Common myeloid progenitor, CD34-positive (primary cell): ENCODE measurements at places on chromosomes 11 and 22.

DNA sequence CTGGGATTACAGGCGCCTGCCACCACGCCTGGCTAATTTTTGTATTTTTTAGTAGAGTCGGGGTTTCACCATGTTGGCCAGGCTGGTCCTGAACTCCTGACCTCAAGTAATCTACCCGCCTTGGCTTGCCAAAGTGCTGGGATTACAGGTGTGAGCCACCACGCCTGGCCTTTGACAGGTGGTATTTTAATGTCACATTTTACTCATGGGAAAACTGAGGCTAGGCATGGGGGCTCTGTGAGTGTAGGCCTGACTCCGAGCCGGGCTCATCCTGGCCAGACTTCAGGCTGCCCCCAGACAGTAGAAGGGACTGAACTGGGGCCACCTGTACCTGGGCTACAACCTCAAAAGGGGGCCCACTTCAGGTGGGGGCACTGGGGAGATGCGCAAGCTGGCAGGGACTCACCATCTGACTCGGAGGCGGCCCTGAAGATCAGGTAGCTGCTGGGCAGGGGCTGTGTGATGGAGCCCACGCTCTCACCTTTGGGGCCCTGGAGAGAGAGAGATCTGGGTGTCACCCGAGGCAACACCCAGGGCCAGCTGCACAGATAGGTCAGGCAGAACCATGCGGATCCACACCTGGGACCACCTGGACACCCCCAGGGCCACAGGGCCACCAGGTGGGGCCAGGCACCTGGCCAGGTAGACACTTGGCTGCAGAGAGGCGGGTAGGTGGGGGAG lies 45.8 kb downstream of the OSBPL5 start:
- no peak for DNase-seq

DNA sequence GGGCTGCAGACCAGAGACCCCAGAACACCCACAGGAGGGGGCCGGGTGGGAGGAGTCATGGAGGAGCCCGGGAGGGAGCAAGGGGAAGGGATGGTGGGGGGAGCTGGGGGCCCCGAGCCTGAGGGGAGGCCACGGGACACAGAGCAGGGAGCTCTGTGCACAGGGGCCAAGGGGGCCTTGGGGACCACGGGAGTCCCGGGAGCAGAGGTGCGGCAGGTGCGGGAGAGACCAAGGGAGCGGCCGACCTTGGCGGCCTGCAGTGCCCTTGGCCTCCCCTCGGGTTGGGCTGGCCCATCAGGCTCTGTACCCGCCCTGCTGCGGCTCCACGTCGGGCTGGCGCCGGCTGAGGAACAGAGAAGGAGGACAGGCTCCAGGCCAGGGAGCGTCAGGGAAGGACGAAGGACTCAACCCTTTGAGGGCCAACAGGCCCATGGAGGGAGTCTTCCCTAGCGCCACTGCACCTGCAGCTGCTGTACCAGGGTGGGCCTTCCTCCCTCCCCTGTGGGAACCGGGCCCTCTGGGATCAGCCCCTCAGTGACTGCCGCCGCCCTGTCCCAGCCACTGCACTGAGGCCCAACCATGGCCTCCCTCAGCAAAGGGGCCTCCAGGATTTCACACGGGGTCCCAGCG lies 17.8 kb upstream of the BRSK2 start:
- DNase-seq: no peak

GRCh38 chr11:123510579-123510905 lies 80.5 kb downstream of the GRAMD1B start:
- DNase-seq: no peak

DNA sequence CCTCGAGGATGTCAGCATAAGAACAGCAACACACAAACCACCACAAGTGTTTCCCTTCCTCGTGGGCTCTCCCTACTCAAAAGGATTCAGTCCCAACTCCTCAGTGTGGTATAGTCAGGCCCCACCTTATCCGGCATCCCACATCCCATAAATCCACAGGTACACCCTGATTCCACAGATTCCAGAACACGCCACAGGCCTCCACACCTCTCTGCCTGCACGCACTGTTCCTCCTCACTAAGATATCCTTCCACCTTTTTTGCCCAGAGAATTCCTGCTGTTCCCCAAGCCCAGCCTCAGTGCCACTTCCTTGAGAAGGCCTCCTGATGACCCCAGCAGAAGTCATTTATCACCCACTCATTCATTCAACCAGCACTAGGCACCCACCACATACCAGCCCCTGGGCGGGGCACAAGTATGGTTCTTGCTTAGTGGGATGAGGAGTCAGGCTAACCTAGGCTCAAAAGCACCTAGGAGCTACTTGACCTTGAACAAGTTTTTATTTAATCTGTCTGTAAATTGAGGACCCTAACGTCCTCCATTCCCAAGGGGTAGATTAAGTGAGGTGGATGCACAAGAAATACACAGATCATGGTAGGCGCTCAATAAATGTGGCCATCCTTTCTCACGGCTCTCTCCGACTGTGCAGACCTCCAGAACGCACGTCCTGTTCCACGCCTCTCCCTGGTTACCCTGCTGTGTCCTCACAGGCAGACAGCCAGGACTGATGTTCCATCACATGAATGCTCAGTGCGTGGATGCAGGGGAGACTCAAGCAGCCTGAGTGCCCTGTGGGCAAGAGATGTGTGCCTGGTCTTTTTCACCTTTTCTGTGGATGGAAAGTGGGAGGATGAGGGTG lies 2.1 kb upstream of the KCNJ4 start:
- DNase-seq: no peak

DNA sequence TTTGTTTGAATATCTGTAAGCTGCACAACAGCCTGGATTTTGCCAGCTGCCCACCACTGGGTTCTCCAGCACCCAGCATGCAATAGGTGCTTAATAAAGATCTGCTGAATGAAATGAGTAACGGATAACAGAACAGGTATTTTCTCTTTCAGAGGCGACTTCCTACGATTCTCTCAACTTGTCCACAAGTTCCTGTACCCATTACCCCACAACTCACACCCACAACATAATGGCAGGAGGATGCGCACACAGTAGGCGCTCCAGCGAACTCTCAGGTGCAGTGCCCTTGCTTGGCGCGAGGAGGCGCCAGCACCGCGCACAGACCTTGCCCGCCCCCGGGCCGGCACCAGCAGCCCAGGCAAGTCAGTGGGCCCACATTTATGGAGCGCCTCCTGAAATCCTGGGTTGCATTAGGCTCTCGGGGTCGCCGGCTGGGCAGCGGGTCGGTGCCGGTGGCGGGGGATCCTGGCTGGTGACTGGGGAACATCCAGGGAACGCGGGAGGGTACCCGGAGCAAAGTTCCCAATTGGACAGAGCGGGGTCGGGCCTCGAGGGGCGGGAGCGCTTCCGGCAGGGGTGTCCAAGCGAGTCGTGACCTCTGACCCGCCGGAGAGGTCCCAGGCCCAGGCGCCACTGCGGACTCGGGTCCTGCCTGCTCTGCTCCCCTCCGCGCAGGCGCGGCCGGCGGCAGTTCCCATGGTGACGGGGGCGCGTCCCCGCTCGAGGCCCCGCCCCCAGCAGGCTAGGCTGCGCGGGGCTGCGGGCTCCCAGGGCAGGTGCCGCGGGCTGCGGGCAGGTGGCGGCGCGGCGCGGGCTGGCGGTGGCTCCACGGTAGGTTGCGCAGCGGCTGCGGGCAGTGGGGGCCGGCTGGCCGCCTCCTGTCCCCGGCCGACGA lies at the start of gene KIAA1671:
KIAA1671 (plus strand) TSS at position 775 of the 895 bp plus-strand sequence. CDS start 75,284 bp downstream, outside the sequence.
- peak; percentile 80 for DNase-seq

- no peak for DNase-seq
Measured at GRCh38 chr11:116427903-116428637, 344.7 kb downstream of the BUD13 start.

DNA sequence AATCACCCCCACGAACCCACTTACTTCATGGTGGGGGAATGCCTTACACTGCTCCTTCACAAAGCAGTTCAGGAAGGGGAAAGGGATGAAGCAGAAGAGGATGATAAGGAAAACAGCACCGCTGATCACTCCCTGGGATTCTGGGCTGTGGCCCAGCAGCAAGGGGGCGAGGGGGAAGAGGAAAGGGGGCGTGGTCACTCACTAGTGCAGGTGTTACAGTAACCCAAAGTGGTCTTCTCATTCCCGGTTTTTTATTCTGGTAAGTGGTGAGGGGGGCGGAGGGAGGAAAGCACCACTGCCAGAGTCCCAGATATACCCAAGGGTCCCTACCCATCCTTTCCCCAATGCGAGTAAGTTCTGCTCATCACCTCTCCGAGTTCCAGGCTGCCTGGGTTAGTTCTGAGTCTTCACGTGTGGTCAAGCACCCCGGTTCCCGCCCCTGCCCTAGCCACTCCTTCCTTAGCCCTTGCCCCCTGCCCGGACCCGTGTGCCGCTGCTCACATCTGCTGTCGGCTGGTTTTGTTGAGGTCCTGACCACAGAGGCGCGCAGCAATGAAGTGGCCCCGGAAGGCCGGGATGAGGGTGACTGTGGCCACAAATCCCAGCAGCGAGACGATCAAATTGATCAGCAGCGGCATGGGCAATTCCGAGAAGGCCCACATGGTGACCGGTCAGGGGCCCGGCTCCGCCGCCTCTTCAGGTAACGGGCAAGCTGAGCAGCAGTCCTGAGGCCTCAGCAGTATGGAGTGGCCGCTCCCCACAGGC lies 477 bp downstream of the DPAGT1 start:
- DNase-seq: no peak

DNA sequence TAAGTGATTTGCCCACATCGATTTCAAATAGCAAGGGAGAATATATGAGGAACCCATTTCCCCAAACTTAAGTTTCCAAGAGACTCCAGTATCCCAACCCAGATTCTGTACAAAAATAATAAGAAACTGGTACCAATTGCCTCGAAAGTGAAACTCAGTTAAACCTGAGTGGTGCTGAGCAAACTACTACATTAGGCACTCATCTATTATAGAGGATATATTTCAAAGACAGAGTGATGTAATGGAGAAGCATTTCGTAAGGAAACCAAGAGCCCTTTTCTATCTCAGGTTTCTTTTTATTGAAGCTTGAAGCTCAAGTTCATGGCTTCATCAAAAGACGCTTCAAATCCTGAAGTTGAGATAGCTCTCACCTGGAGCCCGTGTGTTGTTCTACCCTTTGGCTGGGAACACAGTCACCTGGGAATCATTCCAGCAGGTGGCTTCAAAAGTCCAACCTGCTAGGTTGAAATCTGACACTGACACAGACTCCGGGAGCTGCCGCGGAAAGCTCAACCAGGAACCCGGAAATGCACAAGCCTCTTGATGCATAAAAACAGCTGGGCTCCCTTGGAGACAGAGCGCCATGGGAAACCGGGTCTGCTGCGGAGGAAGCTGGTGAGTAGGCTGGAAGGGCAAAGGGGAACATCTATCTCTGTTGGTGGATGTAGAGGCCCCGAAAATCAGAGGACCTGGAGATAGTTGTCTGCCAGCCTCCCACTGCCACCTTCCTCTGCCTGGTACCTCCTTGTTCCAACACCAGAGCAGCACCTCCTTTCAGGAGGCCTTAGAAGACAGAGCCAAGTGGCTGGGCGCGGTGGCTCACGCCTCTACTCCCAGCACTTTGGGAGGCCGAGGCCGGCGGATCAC lies at the start of gene C11orf52:
C11orf52 (plus strand) TSS at position 524 of the 867 bp plus-strand sequence; CDS start at position 584, 60 bp downstream.
- DNase-seq: no peak

DNA sequence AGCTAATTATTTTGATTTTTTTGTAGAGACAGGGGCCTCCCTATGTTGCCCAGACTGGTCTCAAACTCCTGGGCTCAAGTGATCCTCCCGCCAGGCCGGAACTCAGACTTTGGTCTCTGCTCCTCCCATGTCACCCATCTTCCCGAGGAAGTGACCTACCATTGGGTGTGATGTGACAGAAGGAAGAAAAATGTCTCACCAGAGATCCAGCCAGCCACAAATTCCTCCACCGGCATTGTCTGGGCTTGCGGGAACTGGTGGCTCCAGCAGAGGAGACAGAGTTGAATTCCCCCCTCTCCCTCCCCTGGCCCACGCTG lies 772 bp downstream of the SLC25A45 start:
- DNase-seq: no peak

DNA sequence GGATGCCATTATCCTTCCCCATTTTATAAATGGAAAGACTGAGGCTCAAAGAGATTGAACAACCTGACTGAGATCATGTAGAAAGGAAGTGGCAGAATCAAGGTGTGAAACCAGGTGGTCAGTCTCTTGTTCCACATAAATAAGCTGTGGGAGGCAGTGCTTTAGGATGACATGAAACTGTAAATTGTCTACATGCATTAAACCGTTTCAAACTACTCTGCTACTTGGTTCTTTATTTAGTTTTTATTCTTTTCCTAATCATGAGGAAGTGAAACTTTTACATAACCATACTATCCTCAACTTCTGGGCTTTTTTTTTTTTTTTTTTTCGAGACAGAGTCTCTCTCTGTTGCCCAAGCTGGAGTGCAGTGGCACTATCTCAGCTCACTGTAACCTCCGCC lies 34.9 kb downstream of the CADM1 start:
- DNase-seq: no peak

DNA sequence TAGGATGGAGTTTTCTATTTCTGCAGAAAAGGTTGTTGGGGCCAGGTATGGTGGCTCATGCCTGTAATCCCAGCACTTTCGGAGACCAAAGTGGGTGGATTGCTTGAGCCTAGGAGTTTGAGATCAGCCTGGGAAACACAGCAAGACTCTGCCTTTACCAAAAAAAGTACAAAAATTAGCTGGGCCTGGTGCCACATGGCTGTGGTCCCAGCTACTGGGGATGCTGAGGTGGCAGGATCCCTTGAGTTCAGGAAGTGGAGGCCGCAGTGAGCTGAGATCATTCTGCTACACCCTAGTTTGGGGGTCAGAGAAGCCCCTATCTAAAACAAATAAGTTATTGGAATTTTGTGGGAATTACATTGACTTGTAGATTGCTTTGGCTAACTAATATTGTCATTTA lies 71.7 kb downstream of the FDX1 start:
- DNase-seq: no peak

- no peak for DNase-seq
Measured at GRCh38 chr11:62516736-62517371, 29.8 kb downstream of the AHNAK start.

GRCh38 chr11:68541116-68541515 lies 80.6 kb downstream of the PPP6R3 start:
- DNase-seq: no peak

DNA sequence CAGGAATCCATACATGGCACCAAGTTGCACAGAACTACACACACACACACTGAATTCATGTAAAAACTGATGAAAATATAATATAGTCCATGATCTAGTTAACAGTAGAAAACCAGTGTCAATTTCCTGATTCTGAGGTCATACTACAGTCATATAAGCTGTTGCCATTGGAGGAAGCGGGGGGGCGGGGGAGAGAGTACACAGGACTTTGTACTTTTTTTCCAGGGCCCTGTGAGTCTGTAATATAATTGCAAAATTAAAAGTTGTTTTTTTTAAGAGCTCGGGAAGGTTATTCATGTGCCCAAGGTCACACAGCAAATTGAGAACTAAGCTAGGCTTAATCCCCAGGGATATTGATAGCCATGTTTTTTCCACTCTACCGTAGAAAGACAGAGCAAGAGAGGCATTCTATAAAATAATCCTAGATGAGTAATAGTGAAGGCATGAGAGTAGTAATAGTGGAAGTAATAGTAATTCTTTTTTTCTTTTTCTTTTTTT lies 312.3 kb downstream of the MN1 start:
- DNase-seq: no peak

- no peak for DNase-seq
Measured at GRCh38 chr22:35746946-35747703, 29.5 kb downstream of the APOL5 start.

GRCh38 chr11:85896876-85897275 lies 41.7 kb downstream of the CCDC83 start:
- no peak for DNase-seq

- no peak for DNase-seq
Measured at GRCh38 chr11:64834723-64835615, 9.5 kb downstream of the CDC42BPG start.
